ENCODE measurements at places on chromosomes 16 and 17.

GRCh38 chr16:3698941-3699340 lies 18.4 kb downstream of the TRAP1 start:
- no peak for DNase-seq

GRCh38 chr16:53707671-53708070 lies 3.7 kb downstream of the FTO start:
- no peak for DNase-seq

- DNase-seq: no peak
These were observed 68.9 kb upstream of the HNF1B start for GRCh38 chr17:37813751-37814150.

DNA sequence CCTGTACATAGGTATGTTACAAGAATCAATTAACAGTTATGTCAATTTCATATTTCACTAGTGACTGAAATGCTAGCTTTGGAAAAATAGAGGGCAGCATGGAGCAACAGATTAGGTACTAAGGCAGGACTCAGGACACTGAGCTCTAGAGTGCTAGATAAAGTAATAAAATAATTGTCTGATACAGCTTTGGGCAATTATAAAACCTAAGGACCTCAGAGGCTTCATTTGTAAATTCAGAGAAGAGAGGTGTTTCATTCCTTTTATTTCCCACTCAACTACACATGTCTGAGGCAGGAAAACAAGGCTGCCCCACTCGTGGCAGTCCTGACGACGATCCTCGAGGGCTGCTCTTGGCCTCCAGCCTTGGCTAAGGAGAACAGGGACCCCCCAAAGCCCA lies 81.5 kb downstream of the CA4 start:
- DNase-seq: no peak

GRCh38 chr17:53633856-53634255 lies 188.9 kb upstream of the KIF2B start:
- no peak for DNase-seq

DNA sequence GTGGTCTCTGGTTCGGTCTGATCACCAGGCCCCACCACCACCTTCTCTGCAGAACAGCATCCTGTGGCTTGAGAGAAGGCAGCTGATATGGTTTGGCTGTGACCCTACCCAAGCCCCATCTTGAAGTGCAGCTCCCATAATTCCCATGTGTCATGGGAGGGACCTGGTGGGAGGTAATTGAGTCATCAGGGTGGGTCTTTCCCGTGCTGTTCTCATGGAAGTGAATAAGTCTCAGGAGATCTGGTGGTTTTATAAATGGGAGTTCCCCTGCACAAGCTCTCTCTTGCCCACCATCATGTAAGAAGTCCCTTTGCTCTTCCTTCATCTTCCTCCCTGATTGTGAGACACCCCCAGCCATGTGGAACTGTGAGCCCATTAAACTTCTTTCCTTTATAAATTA lies 352.3 kb upstream of the CDH5 start:
- DNase-seq: no peak

DNA sequence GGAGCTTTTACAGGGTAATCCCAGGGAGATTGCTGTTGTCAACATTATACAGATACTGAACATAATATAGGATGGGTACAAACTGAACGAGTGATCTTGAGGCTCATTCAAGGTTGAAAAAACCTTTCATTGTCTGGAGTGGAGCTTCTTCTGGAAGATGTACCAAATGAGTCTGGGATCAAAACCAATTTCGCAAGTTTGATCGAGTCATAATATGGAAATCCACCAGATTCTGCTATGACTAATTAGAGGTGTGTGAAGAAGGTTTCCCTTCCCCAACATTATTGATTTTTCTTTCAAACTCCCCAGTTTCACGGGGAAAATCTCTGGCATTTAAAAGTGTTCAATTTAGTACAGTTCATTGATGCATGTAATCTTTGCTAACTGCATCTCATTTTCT lies 324.1 kb downstream of the ZFHX3 start:
- DNase-seq: no peak

DNA sequence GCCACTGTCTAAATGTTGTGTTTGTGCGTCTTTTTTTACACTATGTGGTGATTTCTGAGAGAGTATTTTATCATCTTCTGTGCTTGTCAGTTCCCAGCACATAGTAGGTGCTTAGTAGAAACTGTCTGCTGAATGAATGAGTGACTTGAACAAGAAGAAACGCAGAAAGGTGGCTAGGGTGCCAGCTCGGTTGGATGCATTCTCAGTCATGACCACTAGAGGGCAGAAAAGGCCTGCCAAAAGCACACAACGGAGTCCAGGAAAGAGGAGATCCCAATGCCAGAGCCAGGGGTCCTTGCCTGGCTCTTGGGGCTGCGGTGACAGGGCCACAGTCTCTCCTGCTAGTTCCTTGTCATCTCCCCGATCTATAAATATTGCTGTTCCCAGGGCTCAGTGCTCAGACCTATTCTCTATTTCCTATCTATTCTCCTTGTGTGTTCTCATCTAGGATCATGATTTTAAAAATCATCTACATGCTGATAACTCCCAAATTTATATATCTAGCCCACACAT lies 57.3 kb upstream of the CCL1 start:
- DNase-seq: no peak

- DNase-seq: no peak
These were observed 1860.3 kb downstream of the TP53TG3F start for GRCh38 chr16:35319536-35320192.

GRCh38 chr16:11032000-11032921 lies 87.9 kb downstream of the CLEC16A start:
- DNase-seq: no peak

GRCh38 chr17:75652341-75652740 lies 14.6 kb downstream of the RECQL5 start:
- DNase-seq: no peak

DNA sequence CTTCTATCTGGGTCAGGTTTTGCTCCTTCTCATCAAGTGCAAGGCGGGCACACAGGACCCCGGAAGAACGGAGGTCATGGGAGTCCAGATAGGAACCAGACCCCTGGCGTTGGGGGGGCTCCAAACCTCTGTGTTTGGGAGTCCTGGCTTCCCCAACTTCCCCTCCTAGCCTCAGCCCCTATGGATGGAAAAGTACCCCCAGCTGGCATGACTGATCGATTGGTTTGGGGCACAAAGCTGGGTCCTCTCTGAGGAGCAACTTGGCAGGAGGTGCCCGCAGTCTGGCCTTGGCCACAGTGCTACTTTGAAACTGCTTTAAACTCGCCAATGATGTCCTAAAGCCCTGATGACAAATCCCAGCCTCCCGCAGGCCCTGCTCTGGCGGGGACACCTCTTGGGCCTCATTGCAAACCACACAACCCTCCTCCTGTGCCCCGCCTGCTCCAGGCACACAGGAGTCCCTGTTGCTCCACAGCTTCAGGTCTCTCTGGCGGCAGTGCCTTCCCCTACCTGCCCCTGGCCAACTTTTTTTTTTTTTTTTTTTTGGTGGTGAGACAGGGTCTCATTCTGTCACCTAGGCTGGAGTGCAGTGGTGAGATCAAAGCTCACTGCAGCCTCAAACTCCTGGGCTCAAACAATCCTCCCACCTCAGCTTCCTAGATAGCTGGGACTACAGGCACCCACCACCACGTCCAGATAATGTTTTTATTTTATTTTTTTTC lies 38.0 kb upstream of the SNN start:
- no peak for DNase-seq

- DNase-seq: no peak
These were observed 46.6 kb upstream of the WSB1 start for GRCh38 chr17:27247071-27247957.

- no peak for DNase-seq
These were observed 11.9 kb downstream of the EPN2 start for GRCh38 chr17:19248928-19249574.

GRCh38 chr17:2801841-2802240 lies 5.6 kb downstream of the RAP1GAP2 start:
- no peak for DNase-seq
